ENCODE measurements at places on chromosomes 13 and 19.

DNA sequence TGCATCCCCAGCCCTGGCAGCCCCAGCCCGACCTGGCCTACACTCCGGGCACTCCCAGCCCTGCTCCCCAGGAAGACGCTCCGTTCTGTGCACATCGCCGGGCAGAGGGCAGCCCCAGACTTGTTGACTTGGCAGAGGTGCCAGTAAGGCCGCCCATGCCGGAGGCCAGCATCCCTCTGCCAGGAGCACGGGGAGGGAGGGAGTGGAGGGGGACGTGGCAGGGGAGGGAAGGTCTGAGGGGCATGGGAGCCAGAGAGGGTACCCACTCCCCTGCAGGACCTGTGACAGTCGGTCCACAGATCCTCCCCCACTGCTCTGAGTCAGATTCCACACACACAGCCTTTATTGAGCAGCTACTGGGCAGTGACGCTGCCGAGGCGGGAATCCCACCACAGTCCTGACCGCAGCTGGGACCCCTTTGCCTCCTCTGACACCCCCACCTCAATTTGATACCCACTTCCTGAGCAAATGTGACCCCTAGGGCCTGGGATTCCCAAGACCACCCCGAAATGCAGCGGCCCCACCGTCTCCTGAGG is 1.9 kb upstream of the NKPD1 start:
- DNase-seq: peak; percentile 7

GRCh38 chr13:38440666-38441065 is 91.0 kb downstream of the UFM1 start:
- no peak for DNase-seq

- no peak for DNase-seq
Measured at GRCh38 chr13:45492538-45492937, 27.8 kb downstream of the COG3 start.

GRCh38 chr13:66171920-66172319 is 1058.2 kb downstream of the PCDH9 start:
- no peak for DNase-seq

DNA sequence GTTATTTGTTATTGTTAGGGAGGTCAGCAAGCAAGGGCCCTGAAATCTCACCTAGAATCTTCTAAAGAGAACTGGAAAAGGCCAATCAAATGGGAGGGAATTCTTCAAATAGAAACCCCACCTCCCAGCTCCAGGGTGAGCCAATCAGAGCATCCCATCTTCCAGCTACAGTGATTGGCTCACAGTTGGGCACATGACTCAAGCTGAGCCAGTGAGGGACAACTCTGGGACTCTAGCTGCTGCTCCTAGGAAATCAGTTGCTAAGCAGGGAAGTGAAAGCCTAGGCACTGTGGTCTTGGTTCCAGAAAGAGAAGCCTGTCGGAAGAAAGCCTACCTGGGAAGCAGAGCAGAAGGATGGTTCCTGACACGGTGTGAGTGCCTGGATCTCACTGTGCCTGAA is 13.4 kb downstream of the TM6SF2 start:
- peak; percentile 54 for DNase-seq

GRCh38 chr13:113854238-113855011 is 9.5 kb downstream of the GAS6 start:
- DNase-seq: peak; percentile 9

GRCh38 chr19:30374865-30375552 is 2.8 kb downstream of the ZNF536 start:
- DNase-seq: peak; percentile 43

DNA sequence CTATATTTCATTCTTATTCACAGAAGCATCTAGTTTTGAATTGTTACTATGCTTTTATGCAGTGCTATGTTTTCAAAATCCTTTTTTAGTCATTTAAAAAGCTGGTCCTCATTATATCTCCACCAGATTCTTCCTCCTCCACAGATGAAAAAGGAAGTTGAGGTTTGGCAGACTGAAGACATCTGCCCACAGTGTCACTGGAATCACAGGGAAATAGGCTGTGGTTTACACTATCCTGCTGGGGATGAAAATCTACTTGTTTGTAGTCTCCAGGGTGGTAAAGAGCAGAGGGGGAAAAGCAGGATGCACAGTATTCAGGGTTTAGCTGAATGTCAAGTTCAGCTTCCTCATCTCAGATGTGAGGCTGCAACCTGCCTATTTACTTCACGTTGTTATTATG is 351.2 kb downstream of the DNAJC15 start:
- DNase-seq: no peak

DNA sequence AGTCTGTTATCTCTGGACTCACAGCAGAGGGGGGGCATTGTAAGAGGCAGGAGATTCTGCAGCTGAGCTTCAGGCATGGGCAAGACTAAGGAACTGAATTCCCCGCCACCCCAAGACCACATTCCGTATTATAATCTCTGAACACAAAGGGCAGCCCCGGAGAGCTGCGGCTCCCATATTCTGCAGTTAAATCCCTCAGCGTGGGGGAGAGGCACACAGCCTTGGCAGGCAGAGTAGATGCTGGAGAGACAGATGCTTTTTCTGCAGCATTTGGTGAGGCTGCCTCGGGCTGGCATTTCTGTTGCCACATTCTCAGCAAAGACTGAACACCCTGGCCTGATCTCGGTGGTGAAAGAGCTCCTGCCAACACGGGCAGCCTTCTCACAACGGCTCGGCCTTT is 12.9 kb downstream of the CHAF1A start:
- DNase-seq: peak; percentile 32

GRCh38 chr19:33399745-33400681 is 26.5 kb downstream of the CEBPG start:
- DNase-seq: no peak

DNA sequence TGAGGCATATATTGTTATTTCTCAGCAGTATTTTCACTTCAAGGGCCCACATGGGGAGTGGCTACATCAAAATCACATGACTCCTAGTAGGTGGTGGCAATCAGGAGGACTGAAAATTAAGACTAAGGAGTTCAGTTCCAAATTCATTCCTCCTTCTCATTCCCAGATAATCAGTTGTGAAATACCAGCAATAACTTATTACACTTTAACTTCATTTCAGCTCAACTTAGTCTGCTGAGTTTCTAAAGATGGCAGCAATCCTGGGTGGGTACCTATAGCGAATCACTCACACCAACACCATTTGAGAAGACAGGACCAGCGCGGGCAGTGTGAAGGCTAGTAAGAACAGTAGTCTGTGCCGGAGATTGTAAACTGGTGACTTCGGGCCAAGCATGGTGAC is 63.9 kb upstream of the SLC10A2 start:
- DNase-seq: no peak

GRCh38 chr13:94210816-94211215 is 268.7 kb downstream of the DCT start:
- no peak for DNase-seq

GRCh38 chr13:42878721-42879120 is 97.3 kb downstream of the FAM216B start:
- DNase-seq: no peak

GRCh38 chr13:91158017-91158395 is 189.5 kb upstream of the MIR17HG start:
- no peak for DNase-seq

- DNase-seq: no peak
Measured at GRCh38 chr13:60000081-60000480, 163.6 kb downstream of the DIAPH3 start.

DNA sequence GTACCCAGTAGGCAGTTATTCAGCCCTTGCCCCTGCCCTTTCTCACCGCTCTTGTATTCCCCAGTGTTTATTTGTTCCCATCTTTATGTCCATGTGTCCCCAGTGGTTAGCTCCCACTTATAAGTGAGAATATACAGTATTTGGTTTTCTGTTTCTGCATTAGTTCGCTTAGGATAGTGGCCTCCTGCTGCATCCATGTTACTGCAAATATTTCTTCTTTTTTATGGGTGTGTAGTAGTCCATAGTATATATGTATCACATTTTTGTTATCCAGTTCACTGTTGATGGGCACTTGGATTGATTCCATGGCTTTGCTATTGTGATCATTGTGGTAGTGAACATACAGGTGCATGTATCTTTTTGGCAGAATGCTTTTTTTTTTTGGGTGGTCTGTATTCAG is 32.7 kb downstream of the URI1 start:
- no peak for DNase-seq

DNA sequence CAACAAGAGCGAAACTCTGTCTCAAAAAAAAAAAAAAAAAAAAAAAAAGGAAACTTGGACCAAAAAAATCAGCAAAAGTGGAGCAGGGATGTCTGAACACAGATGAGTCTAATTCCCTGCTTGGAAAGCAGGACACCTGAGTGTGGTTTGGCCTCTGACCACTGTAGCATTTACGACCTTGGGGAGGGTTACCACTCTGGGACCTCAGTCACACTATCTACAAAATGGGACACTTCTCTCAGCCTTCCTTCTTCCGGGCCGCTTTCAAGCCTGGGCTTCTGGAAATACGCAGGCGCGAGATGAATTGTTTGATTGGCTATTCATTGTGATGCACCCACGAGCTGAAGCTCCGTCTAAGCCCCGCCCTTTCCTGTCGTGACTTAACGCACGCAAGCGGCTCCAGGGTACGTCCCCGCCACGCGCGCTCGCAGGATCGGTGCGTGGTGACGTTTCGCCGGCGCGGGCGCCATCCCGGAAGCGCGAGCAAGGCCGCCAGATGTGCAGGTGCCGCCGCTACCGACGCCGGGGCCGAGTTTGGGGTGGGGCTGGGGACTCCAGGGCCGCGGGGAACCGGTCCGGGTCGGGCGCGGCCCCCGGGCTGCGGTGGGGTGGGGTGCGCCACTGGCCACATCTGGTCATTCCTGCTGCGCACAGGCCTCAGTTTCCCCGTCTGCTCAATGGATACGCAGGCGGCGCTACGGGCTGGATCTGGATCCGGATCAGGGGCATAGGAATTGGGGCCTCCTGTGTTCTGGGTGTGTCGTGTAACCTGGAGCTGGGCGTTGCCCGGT is at the start of gene KXD1:
Gene KXD1 (plus strand): TSS at position 460 of the 791 bp plus-strand sequence. CDS start 4,187 bp downstream, outside the sequence.
- peak; percentile 97 for DNase-seq

- no peak for DNase-seq
Measured at GRCh38 chr19:45234089-45234869, 10.9 kb downstream of the EXOC3L2 start.

DNA sequence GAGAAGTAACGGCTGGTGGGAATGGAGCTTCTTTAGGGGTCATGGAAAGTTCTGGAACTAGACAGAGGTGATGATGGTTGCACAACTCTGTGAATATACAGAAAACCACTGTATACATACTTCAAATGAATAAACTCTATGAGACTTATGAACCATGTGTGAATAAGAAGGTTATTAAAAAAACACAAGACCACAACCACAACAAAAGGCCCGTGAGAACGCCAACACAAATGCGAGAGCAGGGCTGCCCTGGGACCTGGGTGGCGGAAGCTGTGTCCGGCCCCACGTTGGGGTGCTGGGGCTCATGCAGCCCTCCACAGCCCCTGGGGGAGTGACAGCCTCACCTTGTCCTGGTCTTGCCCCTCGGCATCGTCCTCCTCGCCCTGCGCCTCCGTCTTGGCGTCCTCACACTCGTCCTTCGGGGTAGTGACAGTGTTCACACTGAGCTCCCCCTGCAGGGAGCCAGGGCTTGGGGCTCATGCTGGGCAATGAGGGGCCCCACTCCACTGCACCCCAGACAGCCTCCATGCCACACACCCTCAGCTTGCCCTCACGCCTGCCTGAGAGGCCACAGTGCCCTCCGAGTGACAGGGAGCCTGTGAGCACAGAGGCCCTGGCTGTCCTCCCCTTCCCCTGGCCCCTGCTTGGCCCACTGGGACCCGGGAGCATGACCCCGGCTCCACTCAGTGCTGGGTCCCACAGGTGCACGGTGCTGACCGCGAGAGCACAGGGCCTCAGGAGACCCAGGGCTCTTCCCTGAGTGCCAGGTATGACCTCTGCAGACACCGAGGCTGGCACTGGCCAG is 16.0 kb downstream of the IZUMO4 start:
- no peak for DNase-seq

DNA sequence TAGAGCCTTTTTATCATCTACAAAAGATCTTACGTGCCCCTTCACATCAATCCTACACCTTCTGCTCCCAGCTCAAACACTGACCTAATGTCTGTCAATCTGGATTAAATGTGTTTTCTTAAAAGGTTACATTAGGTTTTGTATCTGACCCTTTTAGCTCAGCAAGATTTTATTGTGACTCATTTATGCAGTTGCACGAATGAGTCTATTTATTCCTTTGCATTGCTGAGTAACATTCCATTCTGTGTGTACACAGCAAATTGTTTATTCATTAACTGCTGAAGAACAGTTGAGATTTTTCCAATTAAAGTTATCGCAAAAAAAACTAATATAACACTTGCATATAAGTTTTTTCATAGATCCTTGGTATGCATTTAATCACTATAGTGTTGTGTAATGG is 253.9 kb upstream of the GPC6 start:
- no peak for DNase-seq

- no peak for DNase-seq
Measured at GRCh38 chr19:3370728-3371591, 4.6 kb downstream of the NFIC start.

DNA sequence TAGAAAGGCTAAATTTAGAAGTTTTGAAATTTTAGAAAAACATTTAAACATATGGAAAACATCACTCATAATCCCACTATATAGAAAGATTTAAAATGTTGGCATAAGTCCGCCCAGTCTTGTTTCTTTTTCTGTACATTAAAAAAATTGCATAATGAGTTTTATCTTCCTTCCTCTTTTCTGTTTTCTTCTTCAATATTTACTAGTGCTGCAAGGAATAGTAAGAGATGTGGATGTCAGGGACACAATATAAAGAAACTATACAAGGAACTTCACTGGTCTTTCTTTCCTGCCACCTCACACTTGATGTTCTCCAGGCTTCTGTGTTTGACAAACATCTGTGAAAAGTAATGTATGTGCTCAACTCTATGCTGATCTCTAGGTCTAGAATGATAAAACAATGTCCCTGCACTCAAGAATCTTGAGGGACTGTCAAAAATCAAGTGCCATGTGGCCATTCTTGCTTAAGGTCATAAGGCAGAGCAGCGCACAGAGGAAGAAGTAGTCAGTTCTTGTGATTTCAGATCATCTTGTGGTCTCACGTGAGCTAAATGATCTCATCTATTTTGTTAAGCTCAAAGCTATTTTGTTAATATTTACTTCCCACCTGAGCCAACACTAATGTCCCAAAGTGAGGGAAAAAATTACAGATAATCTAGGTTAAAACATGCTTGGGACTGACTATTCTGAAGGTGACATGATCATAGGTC is 186.9 kb upstream of the OBI1 start:
- no peak for DNase-seq

- DNase-seq: no peak
Measured at GRCh38 chr13:98345107-98345935, 168.3 kb upstream of the RNF113B start.

- DNase-seq: peak; percentile 15
Measured at GRCh38 chr19:34428549-34429285, 536 bp downstream of the UBA2 start.

- no peak for DNase-seq
Measured at GRCh38 chr19:8132858-8133458, 16.4 kb downstream of the FBN3 start.

GRCh38 chr13:109707742-109708617 is 78.4 kb downstream of the IRS2 start:
- no peak for DNase-seq

GRCh38 chr13:112670864-112671263 is 19.0 kb upstream of the ATP11A start:
- DNase-seq: no peak

DNA sequence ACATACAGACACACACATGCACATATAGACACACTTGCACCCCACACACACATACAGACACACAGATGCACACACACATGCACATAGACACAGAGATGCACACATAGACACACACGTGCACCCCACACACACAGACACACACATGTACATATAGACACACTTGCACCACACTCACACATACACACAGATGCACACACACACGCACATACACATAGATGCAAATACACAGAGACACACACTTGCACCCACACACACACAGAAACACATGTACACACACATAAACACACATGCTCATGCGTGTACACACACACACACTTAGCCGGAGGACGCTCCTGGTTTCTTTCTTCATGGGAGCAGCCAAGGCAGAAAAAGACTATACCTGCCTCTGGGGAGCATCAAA is 10.0 kb downstream of the COL4A2 start:
- no peak for DNase-seq

Data from WERI-Rb-1 (cell line).